Epithelial cell of alveolus of lung (primary cell): ENCODE measurements at places on chromosomes 16 and 17. TPM values are rescaled to one million over a fixed set of nuclear protein-coding genes. Genes with fewer than 3 reads are reported as not detected.

The PDILT gene
- total RNA-seq: not detected in 2 replicates

The MMP2 gene
- 403 and 801 TPM in 2 replicates for total RNA-seq

The RAC3 gene
- 25.0 and 38.6 TPM in 2 replicates for total RNA-seq

The FSCN2 gene
- 0.39 and 1.1 TPM in 2 replicates for total RNA-seq

The CACNB1 gene
- total RNA-seq: 4.3 and 6.3 TPM in 2 replicates

The TP53 gene
- total RNA-seq: 55.3 and 73.2 TPM in 2 replicates

The SOST gene
- not detected in 2 replicates for total RNA-seq

The EXOC7 gene
- total RNA-seq: 39.0 and 57.3 TPM in 2 replicates

The TEKT3 gene
- total RNA-seq: not detected in 2 replicates
